ENCODE measurements at places on chromosomes 1 and 21.

DNA sequence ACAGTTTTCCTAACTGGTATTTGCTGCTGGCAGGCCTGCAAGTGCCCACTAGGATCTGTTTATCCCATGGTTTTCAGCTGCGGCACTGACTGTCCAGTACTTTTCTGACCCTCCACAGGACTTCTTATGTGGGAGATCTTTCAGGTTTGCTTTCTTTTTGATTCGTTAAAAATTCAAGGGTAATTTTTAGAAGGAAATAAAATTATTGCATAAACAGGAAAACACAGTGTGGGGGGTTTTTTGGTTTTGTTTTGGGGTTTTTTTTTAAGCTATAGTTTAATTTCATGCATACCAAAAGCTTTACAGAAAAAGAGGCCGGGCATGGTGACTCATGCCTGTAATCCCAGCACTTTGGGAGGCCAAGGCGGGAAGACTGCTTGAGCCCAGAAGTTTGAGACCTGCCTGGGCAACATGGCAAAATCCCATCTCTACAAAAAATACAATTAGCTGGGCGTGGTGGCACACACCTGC lies 3.6 kb downstream of the NIBAN1 start:
- DNase-seq, result no peak

- no peak for DNase-seq
Measured at GRCh38 chr21:28099001-28099705, 893.5 kb downstream of the LTN1 start.

DNA sequence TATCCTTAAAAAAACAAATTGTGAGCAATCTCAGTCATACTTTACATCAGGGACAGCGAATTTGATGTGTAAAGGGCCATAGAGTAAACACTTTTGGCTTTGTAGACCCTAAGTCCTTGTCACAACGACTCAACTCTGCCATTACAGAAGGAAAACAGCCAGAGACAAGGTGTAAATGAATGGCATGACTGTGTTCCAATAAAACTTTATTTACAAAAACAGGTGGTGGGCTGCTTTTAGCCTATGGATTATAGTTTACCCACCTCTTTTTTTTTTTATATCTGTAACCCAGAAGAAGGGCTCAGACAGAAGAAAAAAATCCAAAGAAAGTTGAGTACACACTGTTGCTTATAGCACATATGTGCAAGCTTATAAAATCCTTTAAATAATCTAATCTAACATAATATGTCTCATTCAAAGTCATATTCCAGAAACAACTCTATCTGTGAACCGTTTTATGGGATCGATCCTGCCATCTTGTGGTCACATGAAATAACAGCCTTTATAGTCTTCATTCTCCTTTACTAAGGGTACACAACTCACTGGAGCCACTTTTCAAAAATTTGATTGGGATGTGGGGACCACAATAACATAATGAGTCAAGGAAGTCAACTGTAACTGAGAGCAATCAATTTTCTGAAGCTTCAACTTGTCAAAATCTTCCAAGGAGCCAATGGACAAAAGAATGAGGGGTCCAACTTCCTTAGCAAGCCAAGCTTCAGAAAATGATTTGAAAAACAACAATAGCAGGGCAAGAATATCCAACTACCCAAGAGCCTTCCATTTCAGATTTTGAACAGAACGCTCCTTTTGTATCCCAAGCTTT lies 142.2 kb upstream of the KRTAP19-8 start:
- DNase-seq, result no peak

GRCh38 chr1:107499139-107499744 lies 358.4 kb downstream of the NTNG1 start:
- DNase-seq, result no peak

GRCh38 chr1:11800756-11801433 lies 4.9 kb downstream of the MTHFR start:
- DNase-seq, result no peak

DNA sequence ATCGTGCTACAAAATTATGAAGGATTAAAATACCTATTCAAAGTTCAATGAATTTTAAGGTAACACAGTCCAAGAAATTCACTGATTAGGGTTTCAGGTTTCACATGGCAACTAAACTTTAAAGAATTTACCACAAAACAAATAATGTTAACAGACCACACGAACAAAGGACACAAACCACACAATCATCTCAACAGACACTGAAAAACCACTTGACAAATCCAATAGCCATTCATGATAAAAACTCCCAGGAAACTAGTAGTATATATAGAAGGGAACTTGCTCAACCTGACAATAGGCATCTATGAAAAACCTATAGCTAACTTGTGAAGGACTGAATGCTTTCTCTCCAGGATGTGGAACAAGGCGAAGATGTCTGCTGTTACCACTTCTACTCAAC lies 21.1 kb upstream of the SH2D5 start:
- DNase-seq, result no peak

DNA sequence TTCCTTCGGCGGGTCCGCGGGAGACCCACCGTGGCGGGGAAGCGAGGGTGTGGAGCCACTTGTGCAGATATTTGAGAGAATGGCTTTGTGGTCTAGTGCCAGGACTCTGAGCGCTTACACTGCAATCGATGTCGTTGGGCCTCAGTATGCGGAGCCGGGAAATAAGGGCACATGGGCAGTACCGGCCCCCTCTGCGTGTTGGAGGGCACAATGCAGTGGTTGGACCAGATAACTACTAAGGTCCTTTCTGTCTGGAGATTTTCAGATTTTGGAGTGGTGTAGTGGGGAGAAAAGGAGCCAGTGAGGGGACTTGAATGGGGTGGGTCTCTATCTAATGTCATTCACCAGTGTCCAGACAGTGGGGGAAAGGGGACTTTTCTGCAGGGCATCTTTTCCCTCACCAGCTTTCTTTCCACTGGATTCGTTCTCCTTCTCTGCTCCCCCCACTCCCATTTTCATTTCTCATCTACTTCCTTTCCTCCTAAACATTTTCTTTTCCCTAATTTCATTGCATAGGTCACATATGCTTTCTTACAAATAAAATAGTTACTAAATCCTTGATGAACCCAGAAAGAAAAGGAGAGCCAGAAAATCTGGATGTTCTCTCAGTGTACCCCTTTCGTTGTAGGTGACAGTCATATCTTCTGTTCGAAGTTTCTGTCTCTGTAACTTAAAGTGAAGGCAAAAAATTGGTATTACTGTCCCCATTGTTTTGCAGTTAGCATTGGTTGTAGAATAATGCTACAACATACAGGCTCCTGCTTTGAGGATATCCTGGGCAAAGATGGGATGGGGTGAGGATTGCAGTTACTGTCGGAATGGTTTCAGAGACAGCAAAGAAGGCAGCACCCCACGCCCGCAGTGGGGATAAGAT lies 1.4 kb downstream of the ATF3 start:
- no peak for DNase-seq

DNA sequence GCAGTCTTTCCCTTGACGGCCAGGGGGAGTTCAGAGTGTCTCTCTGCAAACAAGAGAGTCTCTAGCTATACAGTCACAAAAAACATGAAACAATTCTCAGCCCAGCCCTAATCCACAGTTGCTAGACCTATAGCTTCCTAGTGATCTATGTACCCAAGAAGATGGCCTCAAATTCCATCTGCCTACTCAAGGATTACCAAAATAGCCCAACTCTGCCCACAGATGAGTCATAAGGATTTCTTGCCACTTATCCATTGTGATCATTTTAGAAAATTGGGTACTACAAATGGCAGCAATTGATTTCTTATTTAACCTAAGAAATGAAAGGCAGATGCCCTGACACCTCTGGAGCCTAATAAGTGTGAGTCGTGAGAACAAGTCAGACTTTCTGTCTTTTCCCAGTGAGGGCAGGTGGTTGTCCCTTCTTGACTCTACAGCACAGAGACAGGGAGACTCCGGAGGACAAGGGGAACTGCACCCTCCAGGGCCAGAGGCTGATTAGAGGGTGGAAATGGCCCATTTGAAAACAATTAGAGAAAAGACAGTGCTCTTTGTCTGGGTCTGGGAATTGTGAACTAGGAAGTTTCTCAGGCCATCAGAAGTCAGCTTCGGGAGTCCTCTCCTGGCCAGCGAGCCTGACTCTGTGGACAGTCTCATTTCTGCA lies 65.4 kb downstream of the ABCA4 start:
- no peak for DNase-seq

DNA sequence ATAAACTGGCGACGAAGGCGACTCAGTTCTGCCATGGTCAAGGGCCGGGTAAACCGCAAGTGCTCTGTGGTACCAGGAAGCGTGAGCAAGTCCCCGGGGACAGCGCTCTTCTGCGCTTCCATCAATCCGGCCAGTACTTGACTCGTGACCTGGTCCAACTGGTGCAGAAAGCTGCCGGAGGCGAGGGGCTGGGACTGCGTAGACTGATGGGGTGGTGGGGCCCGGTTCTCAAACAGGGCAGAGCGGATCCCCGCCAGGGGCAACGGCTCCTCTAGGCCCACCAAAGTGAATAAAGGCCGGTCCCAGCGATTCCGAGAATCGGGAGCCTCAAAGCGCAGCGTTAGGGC lies 852 bp downstream of the KTI12 start:
- DNase-seq, result no peak

DNA sequence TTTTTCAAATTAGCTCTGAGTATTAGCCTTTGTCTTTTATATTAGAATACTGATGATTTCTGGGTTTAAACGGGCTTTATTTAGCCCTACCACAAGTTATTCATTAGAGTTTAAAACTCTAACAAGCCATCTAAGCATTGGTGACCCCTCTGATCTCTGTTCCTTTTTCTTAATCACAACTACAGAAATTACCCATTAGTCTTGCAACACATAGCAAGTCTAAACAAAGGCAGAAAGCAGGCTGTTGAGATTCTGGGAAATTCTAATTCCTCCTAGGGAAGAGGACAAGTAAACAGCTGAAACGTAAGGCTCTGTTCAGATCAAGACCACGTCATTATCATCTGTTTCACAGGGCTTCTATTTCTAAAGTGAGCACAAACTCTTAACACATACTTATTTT lies 491.2 kb upstream of the ZRANB2 start:
- no peak for DNase-seq

GRCh38 chr1:5465281-5465711 lies 526.9 kb downstream of the NPHP4 start:
- no peak for DNase-seq

- no peak for DNase-seq
Measured at GRCh38 chr1:27566462-27567145, 37.3 kb downstream of the AHDC1 start.

DNA sequence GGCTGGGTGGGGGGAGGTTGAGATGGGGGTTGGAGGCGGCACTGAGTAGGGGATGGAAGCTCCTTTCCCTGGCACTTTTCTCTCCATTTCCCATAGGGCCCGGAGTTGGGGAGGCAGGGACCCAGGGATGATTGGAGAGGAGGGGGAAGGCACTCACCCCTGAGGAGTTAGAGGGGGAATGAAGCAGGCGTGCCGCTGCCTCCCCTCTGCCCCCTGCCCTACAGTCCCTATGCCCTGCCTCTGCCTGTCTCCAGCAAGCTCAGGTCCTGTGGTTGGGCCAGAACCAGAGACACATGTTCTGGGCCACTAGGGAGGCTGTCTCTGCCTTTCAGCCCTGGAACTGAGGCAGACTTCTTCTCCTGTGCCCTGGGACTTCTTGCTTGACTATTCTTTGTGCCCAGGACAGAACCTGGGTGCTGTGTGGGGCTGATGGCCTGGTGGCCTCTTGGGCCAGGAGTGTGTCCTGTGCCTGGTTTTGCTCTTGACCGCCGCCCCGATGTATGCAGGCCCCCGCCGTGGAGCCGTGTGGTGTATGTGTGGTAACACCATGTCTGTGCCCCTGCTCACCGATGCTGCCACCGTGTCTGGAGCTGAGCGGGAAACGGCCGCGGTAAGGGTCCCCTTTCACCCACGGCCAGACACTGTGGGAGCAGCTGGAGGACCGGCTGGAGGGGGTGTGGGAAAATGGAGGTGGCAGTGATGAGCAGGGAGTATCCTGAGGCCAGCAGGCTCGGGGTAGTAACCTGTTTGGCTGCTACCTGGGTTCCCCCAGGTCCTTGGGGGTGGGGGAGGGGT lies 1.4 kb downstream of the LYPLA2 start:
- no peak for DNase-seq

GRCh38 chr1:22444856-22445255 lies 6.8 kb upstream of the ZBTB40 start:
- DNase-seq, result no peak

All from stimulated activated CD4-positive, alpha-beta T cell treated with anti-CD3 and anti-CD28 coated beads, Interleukin-1b, Interleukin-23, amount 100 ng/mL, for 1 hour (primary cell).